Type B pancreatic cell (in vitro differentiated cells): ENCODE measurements at places on chromosomes 11 and 22. TPM values are rescaled to one million over a fixed set of nuclear protein-coding genes. Genes with fewer than 3 reads are reported as not detected.

Gene POU2AF3
- total RNA-seq: 2.6 and 2.9 TPM in 2 replicates

Gene SAA1
- total RNA-seq: not detected in 2 replicates

Gene SLCO2B1
- total RNA-seq: 5.6 and 23.5 TPM in 2 replicates

Gene MUC5B
- total RNA-seq: 0.48 and 2.0 TPM in 2 replicates

Gene UBE4A
- total RNA-seq: 42.5 and 43.6 TPM in 2 replicates

Gene HORMAD2
- 0.43 TPM in 1 of 2 replicates, not detected in the other for total RNA-seq

Gene FAM180B
- total RNA-seq: 0.43 TPM in 1 of 2 replicates, not detected in the other

DNA sequence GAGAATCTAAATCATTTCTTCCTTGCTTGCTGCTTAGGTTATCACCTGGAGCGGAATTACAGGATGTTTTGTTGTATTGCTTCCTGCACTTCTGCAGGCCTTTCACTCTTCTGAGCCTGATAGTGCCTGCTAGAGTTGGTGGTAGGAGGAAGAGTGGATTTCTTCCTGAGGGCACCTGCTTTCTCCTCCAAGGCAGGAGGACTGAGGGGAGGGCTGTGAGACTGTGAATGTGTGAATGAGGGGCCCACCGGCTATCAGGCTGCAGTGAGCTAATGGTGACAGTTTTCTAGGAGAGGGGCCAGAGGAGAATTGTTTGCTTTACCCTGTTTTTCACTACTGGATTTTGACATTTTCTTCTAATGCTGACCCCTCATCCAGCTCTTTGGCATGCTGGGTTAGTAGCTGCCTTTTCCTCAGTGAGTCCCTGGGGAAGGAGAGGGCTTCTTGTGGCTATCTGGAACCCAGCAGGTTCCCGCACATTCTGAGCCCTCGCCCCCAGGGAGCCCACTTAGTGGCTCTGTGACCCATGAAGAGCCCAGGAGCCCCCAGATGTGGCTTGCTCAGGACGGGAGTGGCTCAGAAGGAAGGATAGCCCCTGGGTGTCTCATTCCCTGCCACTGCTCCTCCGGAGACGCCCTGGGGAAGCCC is 39.1 kb downstream of the DIXDC1 start:
- no peak for DNase-seq
- peaks cover 23% of the 10 kb centered on the region for H3K4me1 ChIP-seq
- peak overlapping the region; percentile 86 for H3K27ac ChIP-seq
- peak overlapping the region; percentile 87 for H3K4me3 ChIP-seq

GRCh38 chr11:46513934-46514342 is 79.9 kb downstream of the AMBRA1 start:
- H3K27me3 ChIP-seq: no peaks in the 10 kb centered on the region
- peak overlapping the region; percentile 14 for H3K27ac ChIP-seq
- no peak overlapping the region for H3K4me3 ChIP-seq
- no peak for DNase-seq

GRCh38 chr22:41491374-41492100 is 22.6 kb downstream of the ACO2 start:
- DNase-seq: no peak
- peak overlapping the region; percentile 42 for H3K27ac ChIP-seq
- H3K4me1 ChIP-seq: peaks cover 35% of the 10 kb centered on the region
- no peaks in the 10 kb centered on the region for H3K36me3 ChIP-seq
- H3K27me3 ChIP-seq: no peaks in the 10 kb centered on the region

GRCh38 chr11:1820463-1821325 is 14.1 kb upstream of the SYT8 start:
- no peaks in the 10 kb centered on the region for H3K4me1 ChIP-seq
- H3K36me3 ChIP-seq: no peaks in the 10 kb centered on the region
- H3K27ac ChIP-seq: no peak overlapping the region
- no peak overlapping the region for H3K4me3 ChIP-seq
- no peak for DNase-seq

- no peak for DNase-seq
- no peaks in the 10 kb centered on the region for H3K4me1 ChIP-seq
- H3K27ac ChIP-seq: no peak overlapping the region
- H3K36me3 ChIP-seq: peaks cover 12% of the 10 kb centered on the region
- H3K4me3 ChIP-seq: no peak overlapping the region
Measured at GRCh38 chr11:27139742-27140367, 99.2 kb downstream of the BBOX1 start.

- no peaks in the 10 kb centered on the region for H3K36me3 ChIP-seq
- no peak overlapping the region for H3K4me3 ChIP-seq
- H3K27me3 ChIP-seq: no peaks in the 10 kb centered on the region
- DNase-seq: no peak
- H3K27ac ChIP-seq: no peak overlapping the region
Measured at GRCh38 chr11:84384731-84385130, 1098.6 kb upstream of the CCDC90B start.

DNA sequence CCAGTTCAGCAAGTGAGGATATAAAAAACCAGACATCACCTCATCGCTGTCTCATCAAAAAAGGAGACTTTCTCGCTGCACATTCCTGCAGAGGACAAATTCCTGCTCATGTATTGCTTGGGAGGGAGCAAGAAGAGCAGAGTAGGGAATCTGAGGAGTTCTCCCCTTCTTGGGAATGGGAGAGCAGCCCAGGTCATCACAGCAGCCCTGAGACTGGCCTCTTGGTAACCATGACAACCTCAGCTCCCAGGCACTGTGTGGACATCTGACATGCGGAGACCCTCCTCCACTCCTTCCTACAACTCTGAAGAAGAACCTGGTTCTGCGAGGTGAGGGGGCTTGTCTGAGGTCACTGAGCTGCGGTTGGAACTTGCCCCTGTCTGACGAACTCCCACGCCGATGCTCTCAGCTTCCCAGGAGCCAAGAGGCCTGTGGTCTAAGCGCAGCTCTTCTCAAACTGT is 17.9 kb downstream of the RFPL1 start:
- peaks cover 8% of the 10 kb centered on the region for H3K4me1 ChIP-seq
- no peaks in the 10 kb centered on the region for H3K27me3 ChIP-seq
- no peak overlapping the region for H3K4me3 ChIP-seq
- H3K36me3 ChIP-seq: no peaks in the 10 kb centered on the region
- no peak overlapping the region for H3K27ac ChIP-seq

DNA sequence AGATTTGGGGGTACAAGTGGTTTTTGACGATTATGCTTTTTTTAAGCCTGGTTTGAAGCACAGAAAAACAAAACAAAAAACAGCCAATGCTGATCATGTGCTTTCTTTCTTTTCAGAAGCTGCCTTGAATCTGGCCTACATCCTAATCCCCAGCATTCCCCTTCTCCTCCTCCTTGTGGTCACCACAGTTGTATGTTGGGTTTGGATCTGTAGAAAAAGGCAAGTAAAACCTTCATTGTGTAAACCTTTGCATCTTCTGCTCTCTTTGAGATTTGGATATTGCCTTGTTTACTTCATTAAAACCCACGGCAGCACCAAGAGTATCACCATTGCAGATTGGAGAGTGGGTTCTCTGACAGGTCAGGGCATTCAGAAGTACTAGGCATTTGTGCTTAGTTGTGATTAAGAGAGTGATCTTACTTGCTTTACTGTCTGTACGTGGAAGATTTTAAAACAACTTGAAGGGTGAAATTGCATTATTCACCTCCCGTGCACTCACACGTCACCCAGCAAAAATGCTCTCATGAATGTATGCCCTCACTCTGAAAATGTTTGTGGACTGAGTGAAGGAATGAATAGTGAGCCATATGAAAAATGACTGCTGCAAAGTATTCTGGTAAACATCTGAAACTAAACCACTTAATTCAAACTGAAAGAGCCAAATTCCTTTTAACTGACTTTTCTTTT is 17.0 kb downstream of the LAYN start:
- H3K27me3 ChIP-seq: no peaks in the 10 kb centered on the region
- DNase-seq: no peak
- peak overlapping the region; percentile 92 for H3K27ac ChIP-seq
- peaks cover 7% of the 10 kb centered on the region for H3K4me1 ChIP-seq
- peak overlapping the region; percentile 19 for H3K4me3 ChIP-seq
- H3K36me3 ChIP-seq: peaks cover 4% of the 10 kb centered on the region

DNA sequence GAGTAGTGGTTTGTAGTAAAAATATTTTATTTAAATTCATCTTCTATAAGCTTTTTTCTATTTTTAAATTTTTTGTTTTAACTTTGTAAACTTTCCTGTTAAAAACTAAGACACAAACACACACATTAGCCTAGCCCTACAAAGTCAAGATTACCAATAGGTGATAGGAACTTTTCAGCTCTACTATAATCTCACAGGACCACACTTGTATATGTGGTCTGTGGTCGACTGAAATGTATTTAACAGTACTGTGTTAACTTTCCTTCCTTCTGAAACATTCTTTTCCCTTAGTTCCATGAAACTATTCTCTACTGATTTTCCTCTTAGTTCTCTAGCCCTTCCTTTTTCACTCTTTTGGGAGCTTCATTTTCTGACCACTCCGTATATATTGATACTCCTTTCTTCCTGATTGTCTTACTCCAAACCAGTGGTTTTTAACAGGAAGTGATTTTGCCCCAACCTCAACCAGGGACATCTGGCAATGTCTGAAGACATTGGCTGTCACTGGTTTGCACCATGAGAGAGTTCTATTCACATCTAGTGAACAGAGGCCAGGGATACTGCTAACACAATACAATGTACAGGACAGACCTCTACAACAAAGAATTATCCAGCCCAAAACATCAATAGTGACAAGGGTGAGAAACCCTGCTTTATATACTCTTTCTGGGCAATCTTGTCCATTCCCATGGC is 8.8 kb downstream of the ZW10 start:
- no peak overlapping the region for H3K27ac ChIP-seq
- H3K4me3 ChIP-seq: no peak overlapping the region
- H3K36me3 ChIP-seq: peaks cover 40% of the 10 kb centered on the region
- no peaks in the 10 kb centered on the region for H3K27me3 ChIP-seq
- no peak for DNase-seq
